ENCODE measurements at places on chromosomes 11 and 22. TPM values are rescaled to one million over a fixed set of nuclear protein-coding genes. Genes with fewer than 3 reads are reported as not detected.

Gene SLC5A1
- 0.24 TPM for total RNA-seq

Gene MCAM
- 12.5 TPM for total RNA-seq

Gene HEPHL1
- total RNA-seq: not detected

Gene KRTAP5-2
- total RNA-seq: not detected

Measured in A549 treated with GW870086 at 1 μM for 4 hours (cell line).